ENCODE measurements at places on chromosomes 2 and 18. TPM values are rescaled to one million over a fixed set of nuclear protein-coding genes. Genes with fewer than 3 reads are reported as not detected.

- DNase-seq = no peak
Measured at GRCh38 chr18:7682321-7682720, 115.2 kb downstream of the PTPRM start.

LAMA1 gene
- total RNA-seq = 0.05 TPM

ABCB11 gene
- 0.13 TPM for total RNA-seq

RGPD3 gene
- 0.08 TPM for total RNA-seq

DNA sequence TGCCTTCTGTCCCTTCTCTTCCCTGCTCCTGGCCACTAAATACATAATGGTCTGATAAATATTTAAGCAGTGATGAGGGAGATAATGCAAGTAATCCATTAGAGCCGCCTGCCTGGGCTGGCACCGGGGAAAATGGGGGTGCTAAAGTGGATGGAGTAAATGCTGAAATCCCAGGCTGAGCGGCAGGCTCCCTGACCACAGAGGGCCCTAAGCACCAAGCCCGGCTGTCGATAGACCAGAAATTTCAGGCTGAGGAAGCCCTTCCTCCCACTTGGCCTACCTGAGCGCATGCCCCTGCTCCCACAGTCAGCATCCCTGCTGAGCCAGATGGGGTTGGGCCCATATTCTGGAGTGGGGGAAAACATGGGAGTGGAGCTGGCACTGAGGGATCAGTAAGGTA lies 197.5 kb upstream of the SKOR2 start:
- no peak for DNase-seq

OTOS gene
- total RNA-seq = not detected

Measured in Right ventricle myocardium superior (tissue), 1 donor.